HAP-1 (cell line): ENCODE measurements at places on chromosomes 2 and 18.

- DNase-seq, result no peak
Observed at GRCh38 chr2:169693360-169693759, 845 bp downstream of the CFAP210 start.

GRCh38 chr2:27776097-27776496 lies 4.6 kb downstream of the MRPL33 start:
- no peak for DNase-seq

- DNase-seq, result no peak
Observed at GRCh38 chr2:12196495-12196894, 450.1 kb downstream of the LPIN1 start.

- DNase-seq, result no peak
Observed at GRCh38 chr2:213490087-213490486, 205.8 kb downstream of the SPAG16 start.

- DNase-seq, result no peak
Observed at GRCh38 chr18:26717123-26717719, 148.3 kb downstream of the AQP4 start.

GRCh38 chr2:203469546-203469945 lies 65.6 kb downstream of the RAPH1 start:
- no peak for DNase-seq

- no peak for DNase-seq
Observed at GRCh38 chr2:228509021-228509420, 327.5 kb upstream of the SPHKAP start.

DNA sequence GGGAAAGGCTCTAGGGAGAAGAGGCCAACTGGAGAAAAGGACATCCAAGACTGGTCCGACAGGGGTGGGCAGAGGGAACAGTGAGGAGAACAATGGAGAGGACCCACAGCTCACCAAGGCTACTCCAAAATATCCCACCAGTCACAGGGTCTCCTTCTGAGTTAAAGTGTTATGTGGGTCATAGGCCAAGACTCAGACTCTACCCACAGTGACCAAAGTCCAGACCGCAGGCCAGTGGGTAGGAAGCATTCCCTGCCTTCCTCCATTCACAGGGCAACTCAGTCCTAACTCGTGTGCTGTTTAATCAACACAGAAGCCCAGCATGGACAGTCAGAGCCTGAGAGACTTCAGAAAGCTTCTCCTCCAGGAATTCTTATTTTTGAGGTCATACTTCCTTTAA lies 260.6 kb downstream of the SMAD2 start:
- DNase-seq, result no peak

- no peak for DNase-seq
Observed at GRCh38 chr2:106882673-106883072, 3.3 kb downstream of the ST6GAL2 start.

DNA sequence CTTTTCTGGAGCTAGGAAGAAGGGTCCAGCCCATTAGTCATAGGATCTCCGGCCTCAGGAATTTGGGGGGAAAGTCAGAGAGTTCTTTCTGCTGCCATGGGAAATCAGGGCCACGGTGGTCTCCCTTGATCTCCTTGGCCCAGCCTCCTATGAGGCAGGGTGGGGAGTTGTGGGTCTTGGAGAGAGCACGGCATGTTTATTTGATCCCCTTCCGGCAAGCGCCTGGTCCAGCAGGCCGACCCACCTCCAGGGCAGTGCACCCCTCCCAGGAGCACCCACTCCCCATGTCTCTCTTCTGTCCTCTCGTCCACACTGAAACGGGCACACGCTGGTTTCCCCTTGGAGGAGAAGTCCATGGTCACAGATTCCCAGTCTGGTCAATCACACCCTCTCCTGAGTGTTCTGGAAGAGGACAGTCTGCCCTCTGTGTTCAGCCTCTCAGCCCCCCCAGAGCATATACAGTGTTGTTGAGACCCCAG lies 464.6 kb upstream of the HS6ST1 start:
- DNase-seq, result no peak

- no peak for DNase-seq
Observed at GRCh38 chr2:159175182-159175581, 111.3 kb downstream of the WDSUB1 start.

DNA sequence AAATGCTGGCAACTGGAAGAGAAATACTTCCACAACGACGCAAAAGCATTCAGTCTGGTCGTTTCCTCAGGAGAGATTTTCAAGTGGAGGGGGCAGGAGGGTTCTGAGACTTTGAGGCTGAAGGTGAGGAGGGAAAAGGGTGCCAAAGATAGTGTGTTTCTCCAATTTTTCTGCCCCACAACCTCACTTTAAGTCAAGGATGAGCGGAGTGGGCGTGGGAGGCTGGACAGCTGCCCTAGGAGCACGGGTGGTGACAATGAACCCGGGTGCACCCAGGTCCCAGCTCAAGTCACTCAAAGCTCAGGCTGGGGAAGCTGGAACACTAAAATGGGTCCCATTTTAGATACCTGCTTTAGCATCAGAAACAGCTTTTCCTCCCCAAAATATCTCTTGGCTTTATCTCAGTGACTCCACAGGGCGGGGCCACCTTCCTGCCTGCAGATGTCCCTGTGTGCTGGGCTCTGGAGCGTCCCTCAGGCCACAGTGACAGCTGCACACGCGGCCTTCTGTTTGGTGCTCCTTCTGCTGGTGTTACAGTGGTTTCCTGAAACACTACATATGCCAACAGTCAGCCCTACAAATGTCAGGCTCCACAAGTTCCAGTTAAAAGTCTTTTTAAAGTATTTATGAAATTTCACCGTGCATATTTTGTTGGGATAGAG lies 1.4 kb upstream of the MBP start:
- DNase-seq, result no peak

DNA sequence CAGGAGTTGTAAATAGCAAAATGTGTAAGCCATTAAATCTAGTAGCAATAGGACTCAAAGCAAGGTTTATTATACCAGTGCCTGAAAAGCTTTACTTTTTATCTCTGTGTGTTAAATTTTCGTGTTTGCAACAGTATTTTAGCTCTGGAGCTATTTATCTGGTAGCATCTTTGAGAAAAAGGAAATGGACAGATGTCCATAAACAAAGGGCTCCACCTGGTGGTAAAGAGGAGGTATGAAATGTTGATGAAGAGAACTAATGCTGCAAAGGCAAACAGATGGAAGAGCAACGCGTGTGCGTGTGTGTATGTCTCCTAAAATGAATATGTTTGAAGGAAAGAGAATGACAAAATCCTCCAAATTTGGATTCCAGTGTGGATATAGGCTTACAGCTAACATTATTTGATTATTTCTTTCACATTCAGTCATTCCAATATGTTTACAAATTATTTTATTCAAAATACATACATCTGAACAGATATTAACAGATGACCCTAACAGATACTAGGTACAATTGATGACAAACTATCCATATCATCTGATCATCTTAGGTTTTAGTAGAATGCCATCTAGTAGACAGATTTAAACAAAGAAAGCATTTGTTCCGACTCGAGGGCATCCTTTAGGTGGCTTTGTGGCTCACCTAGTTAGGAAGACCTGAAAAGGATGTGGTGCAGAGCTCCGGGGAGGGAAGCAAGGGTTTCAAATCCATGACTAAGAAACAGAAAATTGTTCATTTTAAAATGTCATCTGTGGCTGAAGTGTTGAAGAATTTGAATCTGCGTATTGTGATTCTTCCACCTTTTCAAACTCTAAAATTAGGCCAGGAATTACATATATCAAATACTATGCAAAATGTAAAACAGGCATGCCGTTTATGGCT lies 383.3 kb downstream of the MTX2 start:
- peak; percentile 82 for DNase-seq

- DNase-seq, result no peak
Observed at GRCh38 chr2:128791985-128792320, 473.3 kb upstream of the HS6ST1 start.

DNA sequence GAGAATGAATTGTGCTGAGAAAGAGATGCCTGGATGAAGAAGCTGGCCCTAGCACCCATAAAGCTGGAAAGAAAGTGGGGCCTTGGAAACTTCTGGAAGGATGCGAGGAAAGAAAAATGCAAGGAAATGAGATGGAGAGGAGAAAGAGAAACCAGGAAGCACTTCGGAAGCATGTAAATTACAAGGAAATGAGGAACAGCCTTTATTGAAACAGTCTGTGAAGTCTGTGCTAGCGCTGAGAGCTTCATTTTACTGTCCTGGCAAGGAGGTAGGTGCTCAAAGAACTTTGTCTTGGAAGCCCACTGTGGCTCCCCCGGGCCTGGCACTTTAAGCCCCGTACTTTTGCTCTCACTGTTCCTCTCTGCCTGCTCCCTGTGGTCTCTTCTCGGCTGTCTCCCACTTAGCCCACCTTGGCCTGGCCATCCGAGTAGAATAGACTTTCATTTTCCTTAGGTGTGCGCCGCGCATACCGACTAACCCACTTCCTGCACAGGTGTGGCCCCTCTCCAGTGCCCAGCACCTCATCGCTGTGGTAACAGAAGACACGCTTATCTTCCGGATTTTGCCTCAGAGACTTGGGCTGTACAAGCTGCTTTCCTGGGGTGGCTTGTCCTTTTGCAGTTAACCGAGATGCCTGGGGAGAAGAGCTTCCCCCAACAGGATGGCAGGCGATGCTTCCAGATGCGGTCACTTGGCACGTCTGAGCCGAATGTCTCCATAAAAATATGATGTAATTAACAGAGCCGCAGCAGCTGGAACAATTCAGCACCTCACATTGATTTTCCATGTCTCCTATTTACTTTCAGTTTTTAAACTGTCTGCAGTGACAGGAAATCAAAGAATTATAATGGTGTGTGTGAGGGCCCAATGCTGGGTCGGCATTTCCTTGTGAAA lies 199.6 kb downstream of the HRH4 start:
- no peak for DNase-seq

GRCh38 chr2:81894451-81894990 lies 1590.0 kb upstream of the LRRTM1 start:
- peak; percentile 10 for DNase-seq

DNA sequence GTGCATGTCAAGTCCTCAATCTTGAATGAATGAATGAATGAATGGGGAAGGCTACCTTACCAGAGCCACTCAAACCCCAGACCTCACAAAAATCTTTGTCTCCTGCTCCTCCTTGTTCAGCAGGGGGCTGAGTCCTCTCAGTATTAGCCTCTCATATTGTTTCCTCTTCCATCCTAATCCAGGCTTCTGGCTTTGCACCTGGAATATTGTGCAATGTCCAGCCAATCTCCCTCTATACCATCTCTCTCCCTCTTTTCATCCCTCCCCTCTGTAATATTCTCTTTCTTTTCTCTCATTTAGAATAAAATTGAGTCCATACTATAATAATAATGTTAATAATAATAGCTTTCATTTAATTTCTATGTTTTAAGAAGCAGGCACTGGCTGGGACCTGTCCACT lies 34.3 kb downstream of the ARHGAP25 start:
- no peak for DNase-seq

- DNase-seq, result no peak
Observed at GRCh38 chr2:224881846-224882245, 160.4 kb downstream of the DOCK10 start.

GRCh38 chr2:29223851-29224692 lies 108.9 kb downstream of the CLIP4 start:
- no peak for DNase-seq

DNA sequence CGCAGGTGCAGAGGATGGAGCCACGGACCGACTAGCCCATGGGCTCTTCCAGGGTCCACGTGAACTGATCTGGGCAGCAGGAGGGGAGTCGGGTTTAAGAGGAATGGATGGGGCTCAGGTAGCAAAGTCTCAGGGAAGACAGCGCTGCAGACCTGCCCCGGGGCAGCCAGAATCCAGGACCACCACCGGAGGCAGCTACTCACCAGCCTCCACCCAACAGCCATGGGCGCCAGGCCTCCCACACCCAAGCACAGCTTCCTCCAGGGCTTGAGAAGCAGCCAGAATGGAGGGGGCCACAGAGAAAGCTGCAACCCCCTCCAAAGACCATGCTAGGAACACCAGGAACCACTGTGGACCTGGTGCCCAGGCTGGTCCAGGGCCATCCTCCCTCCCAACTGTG lies 164.3 kb downstream of the TWIST2 start:
- no peak for DNase-seq

- no peak for DNase-seq
Observed at GRCh38 chr2:54840559-54841468, 117.4 kb downstream of the EML6 start.
